ENCODE measurements at places on chromosomes 3 and 15.

GRCh38 chr3:195754141-195754540 is 33.4 kb downstream of the MUC20 start:
- no peak for DNase-seq

GRCh38 chr15:41691471-41691870 is 31.3 kb downstream of the MGA start:
- DNase-seq = no peak

- DNase-seq = no peak
Observed at GRCh38 chr3:146899171-146899570, 294.0 kb upstream of the PLSCR5 start.

- DNase-seq = no peak
Observed at GRCh38 chr3:164806188-164806587, 272.1 kb downstream of the SI start.

GRCh38 chr15:70259028-70259424 is 161.3 kb upstream of the TLE3 start:
- no peak for DNase-seq

DNA sequence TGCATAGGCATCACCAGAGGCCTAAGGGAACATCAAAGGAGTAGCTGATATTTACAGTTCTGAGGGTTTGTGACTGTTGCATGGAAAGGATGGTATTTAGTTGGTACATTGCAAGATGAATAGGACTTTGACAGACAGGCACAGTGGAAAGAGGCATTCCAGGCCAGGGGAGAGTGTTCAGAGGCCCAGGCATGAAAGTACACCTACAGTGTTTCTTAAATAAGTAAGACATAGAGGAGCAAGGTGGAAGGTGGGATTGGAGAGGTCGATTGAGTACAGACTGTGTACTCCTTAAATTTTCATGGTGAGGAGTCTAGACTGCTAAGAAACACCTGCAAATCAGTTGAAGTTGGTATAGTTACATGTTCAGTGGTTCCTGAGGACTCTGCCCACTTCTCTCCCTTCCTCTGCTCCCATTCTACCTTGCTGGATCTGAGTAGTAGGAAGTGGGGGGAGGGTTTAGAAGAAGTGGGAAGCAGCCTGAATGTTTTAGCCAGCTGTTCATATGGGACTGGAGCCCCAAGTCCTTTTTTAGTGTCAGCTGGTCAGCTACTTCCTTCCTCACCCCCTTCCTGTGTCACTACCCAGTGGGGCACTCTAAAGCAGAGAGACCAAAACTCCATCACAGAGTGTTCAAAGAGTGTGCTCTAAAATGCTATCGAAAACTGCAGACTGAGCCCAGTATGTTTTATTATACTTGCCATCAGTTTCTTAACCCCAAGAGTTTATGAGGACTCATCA is 14.0 kb downstream of the KLHL18 start:
- no peak for DNase-seq

- DNase-seq = no peak
Observed at GRCh38 chr3:13543253-13543652, 5.7 kb upstream of the FBLN2 start.

DNA sequence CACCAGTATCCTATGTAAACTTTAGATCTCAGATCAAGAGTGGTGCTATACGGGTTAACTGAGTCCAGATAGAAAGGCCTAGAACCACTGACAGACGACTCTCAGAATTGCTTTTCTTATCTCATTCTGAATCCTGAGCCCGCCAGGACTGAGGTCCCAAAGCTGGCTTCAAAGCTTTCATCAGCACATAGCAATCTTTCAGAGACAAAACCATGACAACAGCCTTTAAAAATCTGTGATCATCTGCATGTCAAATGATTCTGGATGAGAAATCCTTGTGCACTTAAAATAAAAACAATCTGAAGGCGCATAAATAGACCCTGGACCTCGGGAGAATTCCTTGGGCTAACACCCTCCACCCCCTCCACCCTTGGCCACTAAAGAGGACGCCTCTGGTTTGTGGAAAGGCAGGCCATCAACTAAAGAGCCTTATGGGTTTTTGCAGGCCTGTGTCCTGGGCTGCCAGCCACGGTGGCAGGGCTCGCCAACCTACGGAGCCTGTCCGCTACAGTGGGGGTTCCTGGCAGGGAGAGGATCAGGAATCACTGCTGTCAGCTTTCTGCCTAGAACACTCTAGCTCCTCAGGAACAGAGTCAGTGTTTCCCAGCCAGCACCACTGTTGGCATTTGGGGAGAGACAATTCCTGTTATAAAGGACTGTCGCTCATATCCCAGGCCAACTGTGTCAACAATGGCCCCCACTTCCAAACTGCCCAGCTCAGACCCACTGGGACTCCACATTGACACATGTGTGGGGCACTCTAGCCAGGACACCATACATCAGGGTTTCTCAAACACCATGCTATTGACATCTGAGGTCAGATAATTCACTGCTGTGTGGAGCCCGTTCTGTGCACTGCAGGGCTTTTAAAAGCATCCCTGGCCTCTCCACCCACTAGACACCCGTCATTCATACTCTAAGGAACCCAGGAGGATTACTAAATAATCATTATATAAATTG is 20.2 kb downstream of the TLE3 start:
- no peak for DNase-seq

- no peak for DNase-seq
Observed at GRCh38 chr3:15769256-15769915, 28.4 kb downstream of the ANKRD28 start.

DNA sequence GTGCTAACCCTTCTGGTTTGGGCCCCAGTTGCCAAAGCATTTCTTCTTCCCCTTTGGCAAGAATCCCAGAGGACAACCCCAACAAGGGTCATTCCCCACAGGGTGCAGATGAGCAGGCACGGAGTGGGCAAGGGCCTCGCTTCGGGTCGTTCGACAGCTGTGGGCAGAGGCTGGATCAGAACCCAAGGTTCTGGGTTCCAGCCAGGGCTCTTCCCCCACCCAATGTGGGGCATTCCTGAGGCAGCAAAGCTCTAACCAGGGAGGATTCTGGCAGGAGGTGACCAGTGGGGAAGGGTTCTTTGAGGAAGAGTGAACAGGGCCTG is 48.3 kb downstream of the CYP11A1 start:
- no peak for DNase-seq

GRCh38 chr3:150232992-150233451 is 175.1 kb upstream of the TSC22D2 start:
- no peak for DNase-seq

DNA sequence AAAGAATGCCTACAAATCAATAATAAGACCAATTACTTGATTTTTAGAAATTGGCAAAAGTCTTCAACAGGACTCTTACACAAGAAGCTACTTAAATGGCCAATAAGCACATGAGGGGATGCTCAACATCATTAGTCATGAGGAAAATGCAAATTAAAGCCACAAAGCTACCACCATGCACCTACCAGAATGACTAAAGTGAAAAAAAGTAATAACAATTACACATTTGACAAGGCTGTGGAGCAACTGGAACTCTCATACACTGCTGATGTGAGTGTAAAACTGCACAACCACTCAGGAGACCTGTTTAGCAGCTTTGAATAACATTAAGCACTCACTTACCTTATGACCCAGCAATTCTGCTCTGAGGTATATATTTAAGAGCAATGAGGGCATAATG is 68.4 kb downstream of the PPCDC start:
- no peak for DNase-seq

Data from mesothelial cell of epicardium (in vitro differentiated cells).